Heart right ventricle (tissue), 16 donors: ENCODE measurements at places on chromosomes 2 and 18. TPM values are rescaled to one million over a fixed set of nuclear protein-coding genes. Genes with fewer than 3 reads are reported as not detected.

DNA sequence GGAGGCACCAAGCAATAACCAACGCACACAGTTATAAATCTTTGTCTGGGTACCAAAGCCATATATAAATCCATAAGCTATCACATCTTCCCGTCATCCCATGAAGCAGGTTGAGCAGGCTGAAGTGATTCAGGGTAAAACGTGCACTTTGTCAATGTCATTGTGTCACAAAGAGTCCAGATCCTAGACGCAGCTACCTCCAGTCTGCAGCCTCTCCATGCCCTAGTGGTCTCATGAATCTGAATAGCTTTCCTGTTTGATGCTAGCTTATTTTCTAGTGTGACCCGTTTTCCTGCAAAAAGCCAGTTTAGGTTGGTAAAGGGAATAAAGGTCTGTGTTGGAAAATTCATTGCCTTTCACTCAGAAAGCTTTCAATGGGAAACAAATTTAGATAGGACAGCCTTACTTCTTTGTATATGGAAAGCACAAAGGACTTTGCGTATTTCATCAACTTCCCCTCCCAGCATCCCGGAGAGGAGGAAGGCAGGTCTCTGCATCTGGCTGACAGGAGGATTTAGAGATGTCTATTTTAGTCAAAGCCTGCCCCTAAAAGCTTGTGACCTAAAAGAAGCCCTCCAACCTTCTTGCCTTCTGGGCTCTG lies 222.3 kb upstream of the ARL4C start:
- no peak overlapping the region for H3K4me3 ChIP-seq
- H3K27me3 ChIP-seq, result no peaks in the 10 kb centered on the region
- no peaks in the 10 kb centered on the region for H3K4me1 ChIP-seq

DNA sequence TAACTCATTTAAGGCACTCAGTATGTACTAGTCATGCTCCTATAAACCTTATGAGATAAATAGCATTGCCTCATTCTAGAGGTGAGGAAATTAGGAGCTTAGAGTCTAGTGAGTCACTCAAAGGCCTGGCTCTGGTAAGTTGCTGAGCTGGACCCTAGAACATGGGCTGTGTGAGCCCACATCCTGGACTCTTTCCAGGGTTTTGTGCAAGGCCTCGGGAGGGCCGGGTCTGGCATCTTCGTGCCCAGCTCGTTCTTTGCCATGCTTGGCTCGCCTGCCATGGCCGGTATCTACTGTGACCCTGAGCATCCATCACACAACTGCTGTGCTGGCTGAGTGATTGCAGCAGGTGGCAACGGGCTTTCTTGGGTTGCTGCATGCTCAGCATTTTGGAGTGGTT lies 168.0 kb downstream of the LPIN1 start:
- H3K27me3 ChIP-seq, result no peaks in the 10 kb centered on the region
- H3K36me3 ChIP-seq, result no peaks in the 10 kb centered on the region
- no peaks in the 10 kb centered on the region for H3K4me1 ChIP-seq
- H3K4me3 ChIP-seq, result no peak overlapping the region
- no peak overlapping the region for H3K27ac ChIP-seq

DNA sequence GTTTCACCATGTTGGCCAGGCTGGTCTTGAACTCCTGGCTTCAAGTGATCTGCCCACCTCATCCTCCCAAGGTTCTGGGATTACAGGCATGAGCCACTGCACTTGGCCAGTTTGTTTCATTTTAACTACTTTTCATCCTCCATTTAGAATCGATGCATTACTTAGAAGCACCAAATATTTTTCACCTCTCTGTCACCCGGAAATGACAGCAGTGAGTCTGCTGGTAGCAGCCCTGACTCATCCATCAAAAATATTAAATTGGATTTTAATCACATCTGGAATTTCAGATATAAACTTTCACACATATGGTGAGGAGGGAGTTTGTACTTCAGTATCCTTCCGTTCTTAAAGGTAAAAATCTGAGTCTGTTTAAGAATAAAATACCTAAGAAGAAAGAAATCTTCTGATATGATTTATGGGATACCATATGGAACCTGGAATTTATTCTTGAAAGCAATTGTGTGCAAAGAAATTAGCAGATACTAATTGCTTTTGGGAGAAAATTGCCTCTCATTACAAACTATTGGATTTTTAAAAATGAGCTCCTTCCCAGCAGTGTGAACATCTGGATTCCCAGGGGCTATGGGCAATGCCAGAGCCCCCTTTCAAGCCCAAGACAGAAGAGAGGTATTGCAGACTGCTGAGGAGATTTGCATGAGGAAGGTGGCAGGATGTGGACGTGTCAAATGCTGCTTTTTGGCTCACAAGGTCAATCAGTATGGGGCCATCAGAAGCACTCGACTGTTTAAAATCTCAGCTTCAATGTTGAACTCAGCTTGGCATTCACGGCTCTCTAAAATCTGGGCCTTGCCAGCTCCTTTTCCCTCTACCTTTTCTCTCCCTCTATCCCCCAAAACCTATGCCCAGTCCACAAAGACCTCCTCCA lies 279.5 kb upstream of the SIX2 start:
- H3K4me3 ChIP-seq, result no peak overlapping the region
- no peak overlapping the region for H3K27ac ChIP-seq
- H3K4me1 ChIP-seq, result no peaks in the 10 kb centered on the region
- no peaks in the 10 kb centered on the region for H3K36me3 ChIP-seq
- H3K27me3 ChIP-seq, result no peaks in the 10 kb centered on the region
- DNase-seq, result no peak

DNA sequence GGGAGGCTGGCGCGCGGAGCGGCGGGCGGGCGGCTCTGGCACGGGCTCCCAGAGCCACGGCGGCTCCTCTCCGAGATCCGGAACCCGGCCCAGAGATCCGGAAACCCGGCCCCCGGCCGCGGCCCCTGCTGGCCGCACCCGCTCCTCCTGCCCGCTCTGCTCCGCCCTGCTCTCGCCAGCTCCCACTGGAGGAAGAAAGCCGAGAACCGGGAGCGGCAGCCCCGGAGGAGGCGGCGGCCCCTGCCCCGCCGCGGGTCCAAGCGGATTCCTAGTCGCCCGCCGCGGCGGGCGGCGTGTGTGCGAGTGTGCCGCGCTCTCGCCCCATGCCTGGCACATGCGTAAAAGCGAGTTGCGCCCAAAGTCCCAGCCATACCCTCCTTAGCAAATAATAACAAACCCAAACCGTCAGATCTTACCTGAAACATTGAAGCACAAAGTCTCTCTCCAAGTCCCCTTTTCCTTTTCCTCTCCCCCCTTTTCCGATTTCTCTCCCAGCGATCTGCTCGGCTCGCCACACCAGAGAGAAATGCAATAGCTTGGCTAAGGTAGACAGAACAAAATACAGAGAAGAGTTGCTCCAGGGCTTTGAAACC lies 108.7 kb upstream of the KCTD1 start:
- H3K4me1 ChIP-seq, result peaks cover 27% of the 10 kb centered on the region
- peak overlapping the region; percentile 79 for H3K4me3 ChIP-seq
- peak; percentile 74 for DNase-seq
- H3K27ac ChIP-seq, result peak overlapping the region; percentile 85
- peaks cover 15% of the 10 kb centered on the region for H3K27me3 ChIP-seq

The IL18R1 gene
- 0.92 TPM for total RNA-seq

GRCh38 chr2:197647961-197648690 lies 27.3 kb downstream of the RFTN2 start:
- H3K4me1 ChIP-seq, result peaks cover 18% of the 10 kb centered on the region
- no peaks in the 10 kb centered on the region for H3K36me3 ChIP-seq
- no peak overlapping the region for H3K4me3 ChIP-seq
- no peaks in the 10 kb centered on the region for H3K27me3 ChIP-seq
- no peak overlapping the region for H3K27ac ChIP-seq

DNA sequence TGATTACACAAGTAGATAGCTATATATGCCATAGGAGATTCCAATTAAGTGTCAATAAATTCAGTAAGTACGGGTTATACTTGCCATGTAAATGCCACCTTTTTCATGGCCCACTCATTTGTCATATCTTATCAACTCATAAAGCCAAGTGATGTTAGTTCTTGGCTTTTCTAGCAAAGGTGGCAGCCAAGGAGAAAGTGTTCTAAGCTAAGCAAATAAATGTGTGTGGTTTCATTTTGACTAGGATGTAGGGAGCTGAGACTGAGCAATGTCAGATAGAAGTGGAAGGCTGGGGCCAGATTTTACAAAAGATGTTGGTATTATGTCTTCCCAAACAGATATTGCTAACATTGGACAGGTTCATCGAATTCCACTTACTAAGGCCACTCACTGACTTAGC lies 952.0 kb downstream of the SLC4A3 start:
- no peak for DNase-seq
- no peak overlapping the region for H3K4me3 ChIP-seq
- H3K36me3 ChIP-seq, result no peaks in the 10 kb centered on the region
- no peaks in the 10 kb centered on the region for H3K27me3 ChIP-seq
- no peak overlapping the region for H3K27ac ChIP-seq

- peaks cover 5% of the 10 kb centered on the region for H3K4me1 ChIP-seq
- H3K4me3 ChIP-seq, result no peak overlapping the region
- no peak for DNase-seq
Measured at GRCh38 chr2:206616151-206616550, 26.1 kb upstream of the FAM237A start.

DNA sequence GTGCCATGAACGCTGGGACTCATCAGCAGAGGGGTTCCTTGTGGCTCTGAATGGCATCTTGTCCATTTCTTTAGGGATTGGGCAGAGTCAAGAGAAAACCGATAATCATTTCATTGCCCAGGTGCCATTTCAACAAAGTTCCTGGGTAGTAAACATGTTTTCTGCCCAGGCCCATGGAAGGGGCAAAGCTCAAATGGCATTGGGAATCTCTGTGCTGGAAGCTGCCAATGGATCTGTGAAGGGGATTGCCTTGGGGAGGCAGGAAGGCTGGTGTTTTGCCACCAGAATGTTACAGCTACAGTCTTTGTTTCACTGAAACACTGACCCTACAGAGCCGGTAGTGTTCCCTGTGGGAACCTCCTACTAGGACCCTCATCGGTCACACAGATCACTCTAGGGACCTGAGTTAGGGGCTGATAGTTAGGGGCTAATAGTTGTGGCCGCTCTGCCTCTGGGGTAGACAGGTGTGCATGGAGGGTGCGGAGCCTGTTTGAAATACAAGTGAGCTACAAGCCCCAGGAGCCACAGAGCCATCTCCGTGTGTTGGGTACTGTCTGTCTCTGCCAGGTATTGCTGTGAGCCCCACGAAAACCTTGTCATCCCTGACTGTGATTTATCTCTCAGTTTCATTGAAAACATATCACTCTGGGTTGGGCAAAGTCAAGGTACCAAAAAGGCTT lies 224.4 kb upstream of the COPS8 start:
- no peaks in the 10 kb centered on the region for H3K36me3 ChIP-seq
- H3K4me3 ChIP-seq, result no peak overlapping the region
- no peak for DNase-seq
- no peaks in the 10 kb centered on the region for H3K4me1 ChIP-seq
- H3K27ac ChIP-seq, result no peak overlapping the region

The FIGN gene
- 14.4 TPM for total RNA-seq

GRCh38 chr2:196399096-196399495 lies 227.7 kb upstream of the STK17B start:
- DNase-seq, result no peak
- H3K4me3 ChIP-seq, result no peak overlapping the region
- peaks cover 46% of the 10 kb centered on the region for H3K4me1 ChIP-seq
- no peaks in the 10 kb centered on the region for H3K27me3 ChIP-seq

The GPR17 gene
- total RNA-seq, result not detected

DNA sequence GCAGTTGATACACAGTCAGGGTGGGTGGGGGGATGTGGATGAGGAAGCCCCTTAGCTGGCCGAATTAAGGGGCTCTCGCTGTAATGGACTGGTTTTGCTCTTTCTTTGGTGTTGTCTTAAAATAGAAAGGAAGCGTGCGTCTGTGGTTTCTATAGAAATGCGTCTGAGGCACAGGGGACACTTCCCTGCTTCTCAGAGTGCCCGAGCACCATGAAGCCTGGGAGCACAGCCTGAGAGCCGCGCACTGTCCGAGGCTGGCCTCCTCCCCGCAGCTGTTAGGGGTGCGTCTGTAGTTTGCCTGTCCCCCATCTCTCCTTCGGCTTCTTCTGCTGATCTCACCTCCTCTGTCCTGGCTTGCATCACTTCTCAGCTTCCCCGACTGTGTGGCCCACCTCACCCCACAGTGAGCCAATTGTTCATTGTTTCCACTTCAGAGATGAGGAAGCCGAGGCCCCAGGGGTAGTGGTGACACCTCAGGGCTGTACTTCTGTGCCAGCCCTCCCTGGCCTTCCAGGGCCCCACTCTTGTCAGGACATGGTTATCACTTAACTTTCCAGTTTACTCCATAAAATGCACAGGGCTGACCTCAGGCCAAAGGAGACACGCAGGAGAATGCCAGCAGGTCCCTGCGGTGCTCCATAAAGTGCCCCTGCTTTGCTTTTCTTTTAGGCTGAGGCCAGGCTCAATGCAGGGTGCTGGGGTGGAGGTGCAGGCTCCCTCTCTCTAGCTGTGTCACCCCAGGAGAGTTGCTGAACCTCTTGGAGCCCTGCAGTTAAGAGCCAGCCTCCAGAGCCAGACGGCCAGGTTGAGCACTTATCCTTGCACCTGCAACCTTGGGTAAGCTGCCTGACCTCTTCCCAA lies 210.6 kb downstream of the SEPTIN10 start:
- no peak overlapping the region for H3K4me3 ChIP-seq
- H3K27ac ChIP-seq, result no peak overlapping the region
- no peaks in the 10 kb centered on the region for H3K4me1 ChIP-seq
- DNase-seq, result no peak
- H3K36me3 ChIP-seq, result peaks cover 13% of the 10 kb centered on the region

DNA sequence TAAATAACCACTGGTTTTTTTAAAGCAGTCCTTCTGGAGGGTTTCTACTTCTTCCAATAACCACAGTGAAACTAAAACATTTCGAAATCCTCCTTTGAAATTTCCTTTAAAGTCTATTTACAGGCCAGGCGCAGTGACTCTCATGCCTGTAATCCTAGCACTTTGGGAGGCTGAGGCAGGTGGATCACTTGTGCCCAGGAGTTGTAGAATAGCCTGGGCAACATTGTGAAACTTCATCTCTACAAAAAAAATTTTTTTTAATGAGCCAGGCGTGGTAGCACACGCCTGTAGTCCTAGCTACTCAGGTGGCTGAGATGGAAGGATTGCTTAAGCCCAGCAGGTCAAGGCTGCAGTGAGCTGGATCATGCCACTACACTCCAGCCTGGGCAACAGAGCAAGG lies 15.2 kb downstream of the KIDINS220 start:
- no peak for DNase-seq
- H3K27ac ChIP-seq, result peak overlapping the region; percentile 56
- H3K4me3 ChIP-seq, result no peak overlapping the region
- peaks cover 24% of the 10 kb centered on the region for H3K4me1 ChIP-seq

DNA sequence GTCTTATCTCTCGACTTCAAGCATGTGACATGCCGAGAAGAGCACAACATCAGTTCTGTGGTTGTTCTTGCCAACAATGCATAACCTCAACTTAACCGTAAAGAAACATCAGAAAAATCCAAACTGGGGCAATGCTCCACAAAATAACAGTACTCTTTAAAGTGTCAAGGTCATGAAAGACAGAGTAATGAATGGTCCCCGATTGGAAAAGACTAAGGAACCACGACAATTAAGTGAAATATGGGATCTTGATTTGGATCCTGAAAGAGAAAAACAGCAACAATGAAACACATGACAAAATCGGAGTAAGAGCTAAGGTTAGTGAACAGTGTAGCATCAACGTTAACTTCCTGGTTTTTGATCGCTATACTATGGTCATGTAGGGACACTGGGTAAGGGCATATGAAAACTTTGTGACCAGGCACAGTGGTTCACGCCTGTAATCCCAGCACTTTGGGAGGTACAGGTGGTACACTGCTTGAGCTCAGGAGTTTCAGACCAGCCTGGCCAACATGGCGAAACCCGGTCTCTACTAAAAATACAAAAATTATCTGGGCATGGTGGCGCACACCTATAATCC lies 55.2 kb downstream of the UNC50 start:
- H3K36me3 ChIP-seq, result no peaks in the 10 kb centered on the region
- no peak overlapping the region for H3K4me3 ChIP-seq
- no peaks in the 10 kb centered on the region for H3K4me1 ChIP-seq
- H3K27ac ChIP-seq, result no peak overlapping the region
- DNase-seq, result no peak

GRCh38 chr18:79634186-79634585 lies 45.4 kb upstream of the CTDP1 start:
- no peak for DNase-seq
- no peak overlapping the region for H3K4me3 ChIP-seq
- no peaks in the 10 kb centered on the region for H3K4me1 ChIP-seq
- no peak overlapping the region for H3K27ac ChIP-seq
